ENCODE measurements at places on chromosomes 12 and 14. TPM values are rescaled to one million over a fixed set of nuclear protein-coding genes. Genes with fewer than 3 reads are reported as not detected.

HCAR3 gene
- total RNA-seq: not detected

ITGB7 gene
- under 0.01 TPM for total RNA-seq

HOXC4 gene
- total RNA-seq: 1.6 TPM

TAS2R50 gene
- total RNA-seq: 5.8 TPM

PZP gene
- total RNA-seq: not detected

KRT74 gene
- not detected for total RNA-seq
